ENCODE measurements at places on chromosomes 12 and 14. TPM values are rescaled to one million over a fixed set of nuclear protein-coding genes. Genes with fewer than 3 reads are reported as not detected.

GRCh38 chr14:55699131-55700057 is 119.4 kb downstream of the KTN1 start:
- DNase-seq = no peak

- no peak for DNase-seq
These were observed 6.6 kb downstream of the FERMT2 start for GRCh38 chr14:52944254-52944653.

- no peak for DNase-seq
These were observed 51.0 kb downstream of the PRKCH start for GRCh38 chr14:61372379-61372778.

KRT81 gene
- polyA plus RNA-seq = 2.3 TPM

AICDA gene
- polyA plus RNA-seq = not detected

- no peak for DNase-seq
These were observed 37.6 kb downstream of the ATG14 start for GRCh38 chr14:55373784-55374705.

PRIMA1 gene
- not detected for polyA plus RNA-seq

GRCh38 chr12:21650997-21651396 is 6.6 kb downstream of the LDHB start:
- no peak for DNase-seq
